ENCODE measurements at places on chromosomes 2 and 18. TPM values are rescaled to one million over a fixed set of nuclear protein-coding genes. Genes with fewer than 3 reads are reported as not detected.
A peak's percentile ranks its signal among the peaks of the same experiment; 100 is the strongest.

ZNF804A gene
- total RNA-seq, result 1.3 TPM

TRIM54 gene
- not detected for total RNA-seq

TDRD15 gene
- not detected for total RNA-seq

TSPYL6 gene
- total RNA-seq, result not detected

ALKAL2 gene
- 6.7 TPM for total RNA-seq

PPIL3 gene
- total RNA-seq, result 35.0 TPM

GCKR gene
- total RNA-seq, result 0.44 TPM

PLCL1 gene
- total RNA-seq, result 6.3 TPM

GRCh38 chr2:37322368-37322767 lies 2.3 kb downstream of the PRKD3 start:
- H3K27me3 ChIP-seq, result no peaks in the 10 kb centered on the region
- no peak overlapping the region for H3K27ac ChIP-seq
- no peaks in the 10 kb centered on the region for H3K36me3 ChIP-seq
- no peak for DNase-seq
- H3K4me1 ChIP-seq, result peaks cover 71% of the 10 kb centered on the region
- peak overlapping the region; percentile 84 for H3K4me3 ChIP-seq

DNA sequence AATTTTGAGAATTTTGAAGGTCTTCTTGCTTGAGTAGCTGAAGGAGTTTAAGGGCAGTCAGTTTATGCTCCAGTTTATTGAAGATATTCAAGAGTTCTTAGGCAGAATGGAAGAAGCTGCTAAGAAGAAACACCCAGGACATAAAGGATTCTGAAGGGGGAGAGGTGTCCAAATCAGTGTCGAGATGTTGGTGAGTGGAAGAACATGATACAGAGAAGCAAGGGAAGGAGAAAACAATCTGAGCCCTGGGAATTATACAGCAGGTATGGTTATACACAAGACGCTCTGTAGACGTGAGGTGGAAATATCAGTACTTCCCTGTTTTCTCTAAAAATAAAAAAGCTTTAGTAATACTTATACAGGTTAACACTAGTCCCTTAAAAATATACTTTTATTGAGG lies 60.1 kb downstream of the CLIP4 start:
- no peak for DNase-seq
- no peaks in the 10 kb centered on the region for H3K27me3 ChIP-seq
- H3K4me1 ChIP-seq, result no peaks in the 10 kb centered on the region
- H3K36me3 ChIP-seq, result peaks cover 40% of the 10 kb centered on the region
- no peak overlapping the region for H3K27ac ChIP-seq

GRCh38 chr2:46798998-46799698 lies 116.5 kb downstream of the MCFD2 start:
- no peak overlapping the region for H3K4me3 ChIP-seq
- DNase-seq, result no peak

GRCh38 chr2:12884713-12885282 lies 168.1 kb downstream of the TRIB2 start:
- H3K27me3 ChIP-seq, result no peaks in the 10 kb centered on the region
- peaks cover 13% of the 10 kb centered on the region for H3K4me1 ChIP-seq
- no peaks in the 10 kb centered on the region for H3K36me3 ChIP-seq
- H3K4me3 ChIP-seq, result no peak overlapping the region
- no peak for DNase-seq
- H3K27ac ChIP-seq, result no peak overlapping the region

DNA sequence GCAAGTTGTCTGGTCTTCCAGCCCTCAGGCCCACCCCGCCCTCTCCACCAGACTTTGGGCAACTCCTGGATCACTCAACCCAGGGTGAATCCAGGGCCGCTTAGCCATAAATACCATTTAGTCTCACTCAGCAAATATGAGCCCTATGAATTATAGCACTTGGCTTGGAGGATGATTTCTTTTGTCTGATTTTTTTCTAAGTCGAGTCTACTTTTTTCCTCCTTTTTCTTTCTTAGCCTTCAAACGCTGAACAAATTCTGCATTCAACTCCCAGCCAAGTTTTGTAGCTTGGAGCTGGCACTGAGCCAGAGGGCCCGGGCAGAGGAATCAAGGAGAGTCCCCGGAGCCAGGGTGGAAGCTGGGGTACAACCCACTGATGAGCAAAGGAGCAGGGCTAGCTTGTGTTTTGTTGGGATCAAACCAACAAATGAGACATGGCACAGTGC lies 48.7 kb downstream of the SERTAD2 start:
- peaks cover 22% of the 10 kb centered on the region for H3K4me1 ChIP-seq
- H3K4me3 ChIP-seq, result no peak overlapping the region
- DNase-seq, result no peak
- no peaks in the 10 kb centered on the region for H3K36me3 ChIP-seq
- H3K27ac ChIP-seq, result no peak overlapping the region

DNA sequence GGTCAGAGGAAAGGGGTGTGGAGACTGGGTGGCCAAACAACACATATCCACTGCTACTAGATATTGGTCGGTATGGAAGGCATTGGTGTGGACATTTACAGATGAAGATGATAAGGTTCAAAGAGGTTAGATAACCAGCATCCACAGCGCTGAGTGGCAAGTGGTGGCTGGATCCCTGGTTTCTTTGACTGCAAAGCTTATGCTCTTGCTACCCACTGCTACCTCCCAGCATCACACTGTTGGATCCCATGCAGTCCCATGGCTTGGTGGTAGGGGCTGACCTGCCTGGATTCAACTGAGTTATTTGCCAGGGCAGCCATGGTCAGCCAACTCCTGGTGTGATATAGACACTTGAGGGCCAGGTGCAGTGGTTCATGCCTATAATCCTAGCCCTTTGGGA lies 53.6 kb downstream of the DDX1 start:
- no peak for DNase-seq
- H3K27me3 ChIP-seq, result no peaks in the 10 kb centered on the region
- H3K36me3 ChIP-seq, result peaks cover 4% of the 10 kb centered on the region

GRCh38 chr2:208010506-208010905 lies 14.8 kb downstream of the PLEKHM3 start:
- H3K36me3 ChIP-seq, result no peaks in the 10 kb centered on the region
- no peaks in the 10 kb centered on the region for H3K27me3 ChIP-seq
- DNase-seq, result no peak
- peaks cover 42% of the 10 kb centered on the region for H3K4me1 ChIP-seq
- no peak overlapping the region for H3K4me3 ChIP-seq

DNA sequence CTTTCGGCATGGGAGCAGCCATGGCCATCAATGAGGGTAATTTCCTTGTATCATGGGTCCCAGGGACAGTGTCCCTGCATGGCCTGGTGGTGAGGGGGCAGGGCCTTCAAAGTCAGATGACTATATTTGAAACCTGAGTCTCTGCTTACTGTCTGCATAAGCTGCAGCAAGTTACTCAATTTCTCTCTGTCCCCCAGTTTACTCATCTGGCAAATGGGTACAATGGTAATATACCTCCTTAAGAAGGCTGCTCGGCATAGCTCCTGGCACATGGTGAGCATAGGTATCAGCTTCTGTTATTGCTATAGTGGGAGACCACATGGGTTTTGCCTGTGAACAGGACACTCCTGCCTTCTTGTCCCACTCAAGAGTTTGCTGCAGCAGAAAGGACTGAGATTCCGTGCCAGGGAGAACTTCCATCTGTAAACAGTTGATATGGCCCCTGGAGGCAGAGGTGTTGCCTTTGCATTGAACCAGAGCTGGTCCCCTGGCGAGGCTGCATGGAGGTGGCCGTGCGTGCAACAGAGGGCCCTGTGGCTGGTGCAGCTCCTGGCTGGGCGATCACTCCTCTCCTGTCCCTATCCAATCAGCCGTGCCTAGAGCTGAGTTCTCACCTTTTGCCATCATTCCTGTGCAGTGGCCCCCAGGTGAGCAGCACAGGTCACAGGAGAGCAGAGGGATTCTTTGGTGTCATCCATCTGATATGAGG lies 22.7 kb upstream of the IGFBP5 start:
- DNase-seq, result no peak
- H3K4me1 ChIP-seq, result no peaks in the 10 kb centered on the region
- no peaks in the 10 kb centered on the region for H3K36me3 ChIP-seq
- H3K27ac ChIP-seq, result no peak overlapping the region

DNA sequence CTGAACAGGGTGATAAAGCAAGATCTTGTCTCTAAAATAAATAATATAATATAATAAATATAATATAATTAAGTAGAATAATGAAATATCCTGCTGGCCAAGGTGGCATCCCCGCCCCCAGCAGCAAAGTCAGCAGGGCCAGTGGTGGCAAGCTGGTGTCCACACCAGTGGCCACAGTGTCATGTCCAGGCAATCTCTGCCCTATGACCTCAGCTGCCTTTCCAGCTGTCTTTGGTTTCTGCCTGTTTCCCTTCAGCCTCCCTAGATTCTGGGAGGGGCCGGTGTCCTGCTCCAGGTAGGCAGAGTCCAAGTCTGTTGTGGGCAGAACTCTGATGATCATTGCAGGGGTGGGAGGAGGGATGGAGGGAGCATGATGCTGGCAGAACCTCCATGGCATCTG lies 16.2 kb upstream of the STEAP3 start:
- H3K36me3 ChIP-seq, result no peaks in the 10 kb centered on the region
- no peaks in the 10 kb centered on the region for H3K4me1 ChIP-seq
- no peak overlapping the region for H3K4me3 ChIP-seq
- H3K27me3 ChIP-seq, result peaks cover 3% of the 10 kb centered on the region

DNA sequence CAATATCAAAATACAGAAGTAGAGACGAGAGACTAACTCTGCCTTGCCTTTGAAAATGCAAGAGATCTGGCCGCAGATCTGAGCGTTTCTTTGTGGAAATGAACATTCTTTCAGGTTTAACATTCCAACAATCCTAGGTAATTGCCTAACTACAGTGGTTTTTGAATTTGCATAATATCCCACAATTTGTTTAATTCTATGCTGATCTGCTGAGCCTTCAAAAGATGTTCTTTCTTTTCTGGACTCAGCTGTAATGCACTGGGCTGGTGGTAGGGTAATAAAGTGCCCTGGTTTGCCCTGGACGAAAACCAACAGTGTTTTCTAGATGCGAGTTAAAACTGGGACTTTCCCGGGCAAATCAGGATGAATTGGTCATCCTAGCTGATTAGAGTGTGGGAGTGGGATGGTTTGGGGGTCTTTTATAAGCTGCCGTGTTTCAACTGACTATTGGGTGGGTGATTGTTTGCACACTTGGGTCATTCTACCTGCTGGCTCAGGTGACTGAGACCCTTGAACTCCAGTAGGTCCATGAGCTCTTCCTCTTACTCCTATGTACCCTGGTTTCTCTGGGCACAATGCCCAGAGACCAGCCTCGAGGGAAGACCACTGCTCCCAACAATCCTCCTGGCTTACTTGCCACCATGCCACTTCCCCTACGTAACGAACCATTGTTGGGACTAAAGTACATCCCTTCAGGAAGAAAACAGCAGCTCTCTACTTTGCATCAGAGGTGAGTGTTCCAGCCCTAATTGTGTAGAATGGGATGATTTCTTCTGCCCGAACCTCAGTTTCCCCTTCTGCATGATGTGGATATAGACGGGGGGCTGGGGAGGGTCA lies 3.4 kb upstream of the PAX8 start:
- H3K4me3 ChIP-seq, result no peak overlapping the region
- peaks cover 24% of the 10 kb centered on the region for H3K27me3 ChIP-seq
- no peak for DNase-seq
- no peaks in the 10 kb centered on the region for H3K36me3 ChIP-seq
- no peak overlapping the region for H3K27ac ChIP-seq

DNA sequence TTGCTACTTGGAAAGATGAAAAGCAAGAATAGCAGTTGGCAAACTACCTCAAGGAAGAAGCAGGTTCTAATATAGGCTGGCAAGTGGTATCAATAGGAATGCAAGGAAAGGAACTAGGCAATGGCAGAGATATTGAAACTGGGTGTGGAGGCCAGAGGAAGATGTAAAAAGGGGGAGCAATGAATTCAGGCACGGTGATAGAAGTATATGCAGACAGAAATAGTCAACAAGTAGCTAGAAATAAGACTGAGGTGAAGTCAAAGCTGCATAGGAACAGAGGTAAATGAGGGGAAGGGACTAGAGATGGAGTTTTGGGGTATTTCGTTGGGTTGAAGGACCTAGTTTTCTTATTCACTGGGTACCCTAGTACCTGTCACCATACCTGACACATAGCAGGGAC lies 4.1 kb downstream of the PCBP1 start:
- H3K27me3 ChIP-seq, result no peaks in the 10 kb centered on the region
- no peak for DNase-seq
- no peak overlapping the region for H3K4me3 ChIP-seq
- peaks cover 46% of the 10 kb centered on the region for H3K4me1 ChIP-seq

DNA sequence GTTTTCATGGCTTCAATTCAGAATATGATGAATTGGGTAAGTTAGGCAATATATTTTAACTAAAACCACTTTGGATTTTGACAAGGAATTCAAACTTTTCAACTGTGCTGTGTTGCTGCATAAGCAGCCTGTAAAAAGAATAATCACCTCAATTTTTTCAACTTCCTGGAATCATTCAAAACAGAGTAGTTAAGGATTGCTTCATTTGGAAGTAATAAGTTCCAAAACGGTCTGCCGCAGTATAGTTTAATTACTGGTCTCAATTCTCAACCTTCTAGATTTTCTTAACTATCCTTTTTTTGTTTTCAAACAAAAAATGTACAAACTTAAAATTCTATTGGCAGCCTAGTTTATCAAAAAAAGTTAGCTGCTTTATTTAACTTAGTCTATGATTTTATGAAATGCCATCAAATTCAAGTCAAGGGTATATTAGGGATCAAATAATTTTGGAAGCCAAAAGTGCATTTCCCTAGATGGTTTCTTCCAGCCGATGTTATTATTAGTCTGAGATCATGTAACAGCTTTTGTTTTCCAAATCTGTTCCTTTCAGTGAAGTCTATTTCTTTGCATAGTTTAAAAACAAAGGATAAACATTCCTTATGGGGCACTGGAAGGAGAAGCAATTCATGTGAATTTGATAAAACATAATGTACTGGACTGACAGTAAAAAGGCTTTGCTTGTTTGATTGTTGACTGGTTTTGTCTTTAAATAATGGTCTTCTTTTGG lies 76.1 kb upstream of the ETAA1 start:
- no peak for DNase-seq
- peaks cover 4% of the 10 kb centered on the region for H3K4me1 ChIP-seq
- no peaks in the 10 kb centered on the region for H3K27me3 ChIP-seq

- no peaks in the 10 kb centered on the region for H3K4me1 ChIP-seq
- H3K4me3 ChIP-seq, result no peak overlapping the region
- H3K27me3 ChIP-seq, result no peaks in the 10 kb centered on the region
- DNase-seq, result no peak
- H3K36me3 ChIP-seq, result no peaks in the 10 kb centered on the region
- H3K27ac ChIP-seq, result no peak overlapping the region
Observed at GRCh38 chr2:188897096-188897495, 77.1 kb upstream of the COL3A1 start.

GRCh38 chr2:161172901-161173540 lies 12.8 kb downstream of the TANK start:
- no peak overlapping the region for H3K4me3 ChIP-seq
- H3K36me3 ChIP-seq, result no peaks in the 10 kb centered on the region
- H3K27ac ChIP-seq, result no peak overlapping the region
- no peaks in the 10 kb centered on the region for H3K27me3 ChIP-seq
- DNase-seq, result no peak
